Glomerular endothelial cell (primary cell): ENCODE measurements at places on chromosomes 5 and 9.

GRCh38 chr5:139740138-139740991, 55.2 kb upstream of the PSD2 start:
- no peak for DNase-seq

- no peak for DNase-seq
These were observed 51.9 kb downstream of the HABP4 start for GRCh38 chr9:96501633-96502538.

GRCh38 chr5:39532511-39532910, 107.7 kb upstream of the DAB2 start:
- DNase-seq = no peak

DNA sequence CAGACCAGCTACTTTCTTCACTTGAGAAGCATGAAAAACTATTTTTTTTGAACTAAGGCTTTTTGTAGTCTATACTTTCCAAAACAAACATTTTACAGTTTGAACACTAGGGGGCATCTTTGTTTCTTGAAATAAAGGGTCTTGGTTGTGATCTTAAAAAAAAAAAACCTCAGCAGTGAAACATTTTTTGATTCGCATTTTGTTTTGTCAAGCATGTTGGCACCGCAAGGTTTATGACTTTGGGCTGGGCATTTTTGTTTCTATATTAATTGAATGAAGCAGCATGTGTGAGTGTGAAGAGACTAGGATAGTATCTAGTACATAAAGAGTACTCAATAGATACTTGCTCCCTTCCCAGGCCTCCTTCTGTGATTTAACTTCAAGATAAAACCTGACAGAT, 31.6 kb upstream of the ACOT12 start:
- no peak for DNase-seq

GRCh38 chr5:111345731-111346130, 121.5 kb downstream of the CAMK4 start:
- no peak for DNase-seq

GRCh38 chr5:159441441-159441840, 111.2 kb upstream of the IL12B start:
- no peak for DNase-seq

DNA sequence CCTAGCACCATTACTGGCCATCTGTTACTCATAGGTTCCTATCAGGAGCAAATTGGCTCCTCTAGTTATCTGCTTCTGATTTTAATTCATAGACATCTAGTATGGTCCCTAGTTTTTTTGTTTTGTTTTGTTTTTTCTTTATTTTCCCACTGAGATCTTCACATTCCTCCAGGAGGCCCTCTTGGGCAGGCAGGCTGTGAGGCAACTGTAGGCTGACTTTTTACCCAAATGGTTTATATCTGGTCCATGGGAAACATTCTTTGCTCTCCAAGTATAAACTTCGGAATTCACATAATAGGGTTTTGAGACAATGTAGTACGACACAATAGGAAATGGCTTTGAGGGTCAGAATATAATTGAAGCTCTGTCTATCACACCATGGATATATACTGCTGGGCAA, 250.9 kb upstream of the DAB2 start:
- no peak for DNase-seq

GRCh38 chr9:125646621-125647100, 60.3 kb downstream of the MAPKAP1 start:
- no peak for DNase-seq

GRCh38 chr9:92512622-92513021, 23.2 kb downstream of the ECM2 start:
- no peak for DNase-seq

GRCh38 chr9:99588747-99589146, 232.9 kb upstream of the NR4A3 start:
- DNase-seq = no peak

GRCh38 chr9:113352411-113352810, 3.1 kb downstream of the BSPRY start:
- no peak for DNase-seq
